BJ (cell line): ENCODE measurements at places on chromosomes 5 and 9. TPM values are rescaled to one million over a fixed set of nuclear protein-coding genes. Genes with fewer than 3 reads are reported as not detected.

NRG2 gene
- not detected in 2 replicates for polyA plus RNA-seq

PCDHB2 gene
- polyA plus RNA-seq, result 0.42 and 0.99 TPM in 2 replicates

DNAJC25 gene
- polyA plus RNA-seq, result 4.9 and 6.9 TPM in 2 replicates

C5orf46 gene
- polyA plus RNA-seq, result 13.4 and 19.6 TPM in 2 replicates

HRCT1 gene
- 0.47 and 0.93 TPM in 2 replicates for polyA plus RNA-seq

FBLL1 gene
- polyA plus RNA-seq, result 0.56 and 0.61 TPM in 2 replicates

ANKRD34B gene
- not detected in 2 replicates for polyA plus RNA-seq

GLT6D1 gene
- not detected in 2 replicates for polyA plus RNA-seq

KIF4B gene
- polyA plus RNA-seq, result not detected in 2 replicates

- no peak for DNase-seq
Observed at GRCh38 chr5:160921-161802, 30.1 kb upstream of the LRRC14B start.

DNA sequence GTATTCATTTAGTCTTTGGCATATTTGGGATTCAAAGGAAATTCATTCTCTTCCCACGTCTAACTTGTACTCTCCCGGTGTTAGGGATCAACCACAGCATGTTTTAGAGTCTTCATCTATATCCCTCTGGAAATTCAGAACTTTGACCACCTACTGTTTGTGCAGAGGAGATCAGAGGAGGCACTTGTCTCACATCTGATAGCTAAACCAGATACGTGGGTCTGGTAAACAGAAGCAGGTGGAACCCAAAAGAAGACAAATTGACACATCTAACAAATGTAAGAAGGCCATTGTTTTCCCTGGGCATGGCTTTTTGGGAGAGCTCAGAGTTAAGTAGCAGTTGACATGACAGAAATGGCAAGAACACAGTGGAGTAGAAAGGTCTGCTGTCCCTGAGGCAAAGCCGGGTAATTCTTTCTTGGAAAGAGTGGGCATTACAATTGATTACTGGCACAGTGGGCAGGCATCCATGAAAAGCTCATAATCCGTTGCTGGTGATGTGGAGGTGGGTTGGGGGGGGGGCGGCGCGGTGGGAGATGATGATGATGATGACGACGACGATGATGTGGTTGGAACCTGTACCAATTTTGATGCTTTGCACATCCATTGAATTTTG lies 27.5 kb downstream of the PIP5K1B start:
- DNase-seq, result no peak

- no peak for DNase-seq
Observed at GRCh38 chr5:43573058-43573457, 16.2 kb upstream of the PAIP1 start.

GRCh38 chr5:141507387-141508091 lies 18.7 kb downstream of the PCDHGC5 start:
- DNase-seq, result peak; percentile 60

DNA sequence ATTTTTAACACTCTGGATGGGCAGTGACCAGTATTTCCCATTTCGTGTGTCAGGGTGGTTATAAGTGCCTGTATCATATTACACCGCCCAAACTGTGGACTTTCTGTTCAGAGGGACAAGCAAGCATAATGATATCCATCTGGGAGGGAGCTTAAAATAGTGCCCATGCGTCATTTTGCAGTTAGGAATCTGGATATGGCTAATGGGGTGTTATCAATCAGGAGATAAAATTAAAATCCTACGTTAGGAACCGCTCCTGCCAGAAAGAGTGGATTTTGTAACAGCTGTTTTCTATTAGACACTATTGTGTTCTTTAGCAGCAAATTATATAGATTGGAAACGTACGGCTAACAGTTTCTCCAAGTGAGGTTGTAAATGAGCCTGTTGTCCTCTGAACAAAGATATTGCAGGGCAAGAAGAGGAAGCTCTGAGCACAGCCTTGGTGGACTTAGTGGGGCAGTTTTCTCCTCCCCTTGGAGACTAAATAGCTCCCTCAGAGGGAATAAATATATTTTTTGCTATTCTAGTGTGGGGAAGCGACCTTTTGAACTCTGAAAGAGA lies 160.4 kb downstream of the SPATA31D1 start:
- DNase-seq, result peak; percentile 82

- no peak for DNase-seq
Observed at GRCh38 chr5:53076014-53076583, 33.5 kb downstream of the MOCS2 start.

GRCh38 chr5:138711087-138711486 lies 42.1 kb upstream of the CTNNA1 start:
- no peak for DNase-seq

DNA sequence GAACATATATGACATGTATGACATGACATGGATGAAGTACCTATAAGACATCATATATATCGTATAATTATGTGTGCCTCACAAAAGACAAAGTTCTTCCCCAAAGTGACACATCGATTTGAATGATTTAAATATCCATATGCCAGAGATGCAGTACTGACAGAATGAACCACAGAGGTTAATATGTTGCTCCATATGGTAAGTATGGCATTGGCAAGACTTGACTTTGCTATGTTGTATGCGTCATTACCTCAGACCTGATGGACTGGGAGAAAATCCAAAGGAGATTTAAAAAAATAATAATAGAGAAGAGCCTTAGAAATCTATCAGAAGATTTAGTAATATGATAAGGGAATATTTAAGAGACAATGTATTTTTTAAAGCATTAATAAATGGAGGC lies 263.2 kb downstream of the PJA2 start:
- DNase-seq, result no peak

- DNase-seq, result no peak
Observed at GRCh38 chr9:12765088-12765798, 9.6 kb upstream of the LURAP1L start.

DNA sequence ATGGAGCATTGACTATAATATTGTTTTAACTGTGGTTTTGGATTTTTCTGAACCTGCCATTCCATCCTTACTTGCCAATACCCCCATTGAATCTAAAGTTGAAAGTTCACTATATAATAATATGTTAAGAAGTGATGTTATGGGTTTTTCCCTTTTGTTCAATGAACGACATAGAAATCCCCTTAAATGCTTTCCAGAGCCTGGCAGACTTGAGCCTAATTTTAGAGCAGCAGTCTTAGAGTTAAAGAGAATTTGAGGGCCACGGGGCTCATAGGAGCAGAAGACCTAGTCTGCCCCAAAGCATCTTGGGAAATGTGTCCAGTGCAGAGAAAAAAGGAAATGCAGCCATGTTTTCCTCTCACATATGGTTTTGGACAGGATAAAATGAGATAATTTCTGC lies 146.1 kb upstream of the SLC44A1 start:
- DNase-seq, result no peak

- no peak for DNase-seq
Observed at GRCh38 chr5:42813533-42813932, 1.8 kb upstream of the SELENOP start.

DNA sequence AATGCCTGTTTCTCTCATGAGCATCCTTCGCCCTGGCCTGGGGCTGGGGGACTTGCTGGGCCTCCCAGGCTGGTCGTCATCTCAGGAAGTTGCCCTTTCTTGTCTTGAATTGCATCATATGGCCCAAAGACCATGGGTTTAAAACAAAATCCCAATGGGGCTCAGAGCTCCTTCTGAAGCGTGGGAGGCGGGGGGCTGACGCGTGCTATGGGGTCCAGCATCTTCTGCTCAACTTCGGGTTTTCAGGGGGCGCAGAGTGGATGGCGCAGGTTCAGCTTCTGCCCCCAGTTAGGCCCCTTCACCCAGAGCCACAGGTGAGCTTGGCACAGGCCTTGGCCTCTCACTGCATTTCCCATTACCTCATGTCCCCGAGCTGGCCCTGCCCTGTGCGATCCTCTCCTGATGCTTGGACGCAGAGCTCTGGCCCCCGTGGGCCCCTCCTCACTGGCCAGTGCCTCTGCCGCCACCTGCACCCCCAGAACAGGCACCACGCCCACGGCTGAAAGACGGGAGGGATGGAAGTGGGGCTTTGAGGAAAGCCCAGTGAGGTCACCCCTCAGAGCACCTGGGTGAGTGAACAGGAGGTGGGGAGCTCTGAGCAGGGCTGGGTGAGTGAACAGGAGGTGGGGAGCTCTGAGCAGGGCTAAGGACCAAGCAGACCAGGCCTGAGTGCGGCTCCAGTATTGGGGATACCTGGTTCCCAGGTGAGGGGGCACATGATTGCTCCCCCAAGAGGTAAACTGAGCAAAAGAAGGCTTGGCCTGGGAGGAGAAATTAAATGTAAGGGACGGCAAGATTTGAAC lies 56.0 kb downstream of the TRIP13 start:
- DNase-seq, result no peak

DNA sequence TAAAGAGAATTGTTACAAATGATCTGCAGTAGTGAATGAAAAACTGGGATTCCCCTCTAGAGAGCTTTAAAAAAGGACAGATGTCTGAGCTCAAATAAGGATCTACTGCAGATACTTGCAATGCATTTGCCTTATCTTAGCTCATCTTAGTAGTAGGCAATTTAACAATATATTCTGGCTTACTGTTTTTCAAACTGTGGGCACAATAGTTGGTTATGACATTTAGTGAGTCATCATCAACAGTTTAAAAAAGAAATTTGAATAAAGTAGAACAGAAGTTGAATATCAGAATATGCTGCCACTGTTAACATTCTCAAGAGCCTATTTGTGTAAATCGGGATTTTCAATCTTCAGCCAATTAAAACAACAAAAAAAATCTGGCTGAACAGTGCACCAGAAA lies 6.7 kb upstream of the CAST start:
- DNase-seq, result no peak

- no peak for DNase-seq
Observed at GRCh38 chr9:113946496-113947115, 70.5 kb downstream of the ZNF618 start.

- no peak for DNase-seq
Observed at GRCh38 chr5:178434851-178435250, 155.3 kb downstream of the COL23A1 start.

GRCh38 chr9:35771943-35772342 lies 17.9 kb upstream of the MSMP start:
- no peak for DNase-seq

GRCh38 chr5:78985116-78985724 lies at the start of gene ARSB:
Gene ARSB (minus strand): TSS chr5:78985310. CDS start chr5:78985248, 62 bp downstream.
- DNase-seq, result no peak

- no peak for DNase-seq
Observed at GRCh38 chr5:108884736-108885135, 137.0 kb downstream of the FER start.

- no peak for DNase-seq
Observed at GRCh38 chr5:170293273-170293672, 4.3 kb downstream of the LCP2 start.

DNA sequence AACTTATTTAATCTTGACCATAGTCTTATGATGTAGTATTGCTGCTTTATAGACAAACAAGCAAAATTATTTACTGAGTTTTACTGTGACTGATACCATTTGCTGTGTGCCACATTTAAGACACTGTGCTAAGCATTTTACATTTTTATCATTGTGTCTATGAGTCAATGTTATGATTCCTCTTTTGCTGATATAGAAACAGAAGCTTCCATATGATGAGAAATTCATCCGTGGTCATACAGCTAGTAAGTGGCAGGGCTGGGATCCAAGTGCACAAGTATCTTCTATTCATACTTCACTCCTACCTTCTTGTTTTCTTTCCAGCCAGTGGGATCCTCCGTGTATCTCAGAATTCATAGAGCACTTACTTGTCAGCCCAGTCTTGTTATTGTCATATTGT lies 17.1 kb upstream of the IFNK start:
- DNase-seq, result no peak
